ENCODE measurements at places on chromosomes 5 and 9. TPM values are rescaled to one million over a fixed set of nuclear protein-coding genes. Genes with fewer than 3 reads are reported as not detected.

Gene GCNT1
- 15.6 TPM for total RNA-seq

- DNase-seq = peak; percentile 81
Observed at GRCh38 chr5:45696206-45696836, at the start of gene HCN1. Gene HCN1 (minus strand): TSS chr5:45696380.

DNA sequence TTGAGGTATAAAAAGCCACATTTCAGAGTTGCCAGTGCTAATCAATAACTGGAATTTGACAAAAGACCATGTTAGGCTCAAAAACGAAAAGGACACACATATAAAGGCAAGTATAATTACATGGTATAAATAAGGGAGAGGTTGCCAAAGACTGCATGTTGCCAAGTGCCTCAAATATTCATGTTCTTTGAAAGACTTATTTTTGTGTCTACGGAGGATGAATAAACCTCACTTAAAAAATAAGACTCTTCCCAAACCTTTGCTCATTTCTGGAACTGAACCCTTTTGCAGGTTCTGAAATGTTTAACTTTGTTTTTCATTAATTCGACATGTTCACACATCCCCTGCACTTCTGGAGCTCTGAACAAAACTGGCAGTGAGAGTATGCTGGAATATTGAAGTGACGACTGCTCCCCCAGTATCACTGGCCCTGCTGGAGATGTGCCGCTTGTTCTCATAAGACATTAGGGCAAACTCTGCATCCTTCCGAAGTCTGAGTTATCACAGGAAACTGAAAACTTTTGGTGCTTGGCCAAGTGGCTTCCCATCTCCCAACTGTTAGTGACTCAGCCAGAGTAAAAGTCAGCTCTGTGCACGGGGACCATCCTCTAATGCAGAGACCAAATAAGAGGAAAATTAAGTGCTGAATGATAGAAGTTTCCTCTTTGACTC lies 336.8 kb downstream of the GLIS3 start:
- DNase-seq = peak; percentile 59

DNA sequence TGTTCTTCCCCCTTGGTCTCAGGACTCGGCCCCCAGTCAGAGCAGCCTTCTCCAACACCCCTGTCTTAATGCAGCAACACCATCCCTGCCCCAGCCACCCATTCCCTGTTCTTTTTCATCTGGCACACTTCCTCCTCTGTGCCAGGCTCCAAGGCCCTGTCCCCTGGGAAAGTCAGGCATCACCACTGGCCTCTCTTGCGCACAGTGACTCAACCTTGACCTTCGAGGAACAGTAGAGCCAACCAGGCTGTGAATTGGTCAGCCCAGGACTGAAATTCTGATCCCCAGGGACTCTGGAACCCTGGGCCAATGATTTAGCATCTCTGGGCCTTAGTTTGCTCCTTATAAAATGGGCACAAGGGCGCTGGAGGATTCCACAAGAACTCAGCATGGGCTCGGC lies 10.5 kb upstream of the RALGDS start:
- no peak for DNase-seq

GRCh38 chr5:60366489-60366888 lies 333.5 kb downstream of the DEPDC1B start:
- DNase-seq = no peak

DNA sequence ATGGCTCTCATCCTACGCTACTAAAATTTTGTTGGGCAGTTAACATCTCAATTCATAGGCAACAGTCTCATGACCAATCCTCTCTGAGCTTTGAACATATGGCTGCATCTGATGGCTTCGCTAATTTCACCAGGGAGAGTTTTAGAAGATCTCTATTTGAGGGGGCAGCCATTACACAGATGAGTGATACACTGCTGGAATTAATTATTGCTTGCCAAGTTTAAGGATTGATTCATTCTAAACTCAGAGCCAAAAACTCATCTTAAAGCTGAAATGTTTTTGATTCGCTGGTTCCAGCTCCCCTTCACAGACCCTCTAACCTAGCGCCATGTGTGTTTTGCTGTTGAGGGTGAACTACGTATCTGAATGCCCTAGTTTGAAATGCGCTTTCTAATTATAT lies 519.9 kb upstream of the WWC1 start:
- DNase-seq = no peak

- DNase-seq = no peak
Observed at GRCh38 chr5:111422747-111423720, 89.3 kb downstream of the STARD4 start.

All from mucosa of gallbladder (tissue), 1 donor.